Activated naive CD4-positive, alpha-beta T cell treated with anti-CD3 and anti-CD28 coated beads, Interleukin-2, amount 50 U/mL, for 72 hours (primary cell): ENCODE measurements at places on chromosomes 1 and 21.

DNA sequence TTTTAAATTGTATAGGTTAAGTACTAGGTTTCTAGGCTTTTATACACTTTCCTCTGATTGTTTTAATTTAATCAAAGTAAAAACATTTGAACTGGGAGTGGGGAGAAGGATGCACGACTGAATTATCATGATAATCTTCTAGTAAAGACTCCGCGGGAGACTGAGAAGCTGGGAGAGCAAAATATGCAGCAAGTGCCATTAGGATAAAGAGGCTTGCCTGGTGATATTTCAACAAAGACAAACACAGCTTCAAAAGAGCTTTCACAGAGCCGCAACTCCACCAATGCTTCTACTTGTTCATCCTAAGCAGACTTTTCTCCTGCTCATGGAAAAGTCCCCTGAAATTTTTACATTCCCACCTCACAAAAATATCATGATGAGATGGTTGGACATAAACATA, 239.0 kb upstream of the PTBP2 start:
- no peak for DNase-seq

DNA sequence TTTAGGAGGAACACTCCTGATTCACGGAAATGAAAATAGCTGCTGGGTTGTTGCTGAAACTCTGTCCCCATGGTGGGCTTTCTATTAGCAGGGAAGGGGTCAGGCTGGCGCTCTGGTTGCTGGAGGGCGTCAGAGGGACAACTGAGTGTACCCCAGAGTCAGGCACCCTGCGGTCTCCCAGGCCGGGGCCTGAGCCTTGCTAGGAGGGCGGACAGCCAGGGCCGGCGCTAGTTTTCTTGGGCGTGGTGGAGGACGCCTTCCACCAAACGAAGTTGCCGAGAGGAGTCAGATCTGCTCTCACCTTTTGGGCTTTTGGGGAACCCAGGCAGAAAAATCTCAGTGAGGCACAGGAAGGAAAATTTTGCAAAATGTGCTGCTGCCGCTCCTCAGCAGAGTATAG, 54.8 kb downstream of the NGF start:
- DNase-seq, result no peak

GRCh38 chr1:81298266-81298665, 502.5 kb upstream of the ADGRL2 start:
- no peak for DNase-seq

- no peak for DNase-seq
Observed at GRCh38 chr1:180579961-180580611, 21.3 kb downstream of the OVAAL start.

- DNase-seq, result no peak
Observed at GRCh38 chr1:61579802-61580201, 145.1 kb downstream of the TM2D1 start.

GRCh38 chr1:223720971-223721591, 8.7 kb downstream of the CAPN2 start:
- DNase-seq, result no peak

DNA sequence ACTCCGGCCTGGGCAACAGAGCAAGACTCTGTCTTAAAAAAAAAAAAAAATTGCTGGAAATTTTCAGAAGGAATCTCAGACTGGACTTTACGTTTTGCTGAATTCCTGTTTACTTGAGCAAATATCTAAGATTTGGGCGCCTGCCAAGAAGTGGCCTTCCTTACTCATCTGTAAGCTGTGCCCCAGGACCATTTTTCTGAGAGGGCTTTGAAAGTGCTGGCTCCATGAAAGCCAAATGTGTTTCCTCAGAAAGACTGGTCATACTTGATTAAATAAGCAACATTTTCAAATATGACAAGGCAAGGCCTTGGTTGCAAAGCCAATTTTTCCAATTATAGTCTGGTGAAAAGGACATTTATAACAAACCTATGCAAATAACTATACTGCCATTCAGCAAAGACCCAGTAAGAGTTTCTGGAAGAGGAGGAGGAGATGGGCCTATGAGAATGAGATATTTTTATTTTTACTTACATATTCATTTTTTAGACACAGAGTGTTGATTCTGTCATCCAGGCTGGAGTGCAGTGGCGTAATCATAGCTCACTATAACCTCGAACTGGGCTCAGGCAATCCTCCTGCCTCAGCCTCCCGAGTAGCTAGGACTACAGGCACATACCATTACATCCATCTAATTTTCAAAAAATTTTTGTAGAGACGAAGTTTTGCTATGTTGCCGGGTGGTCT, 56.3 kb upstream of the HTR1D start:
- no peak for DNase-seq

DNA sequence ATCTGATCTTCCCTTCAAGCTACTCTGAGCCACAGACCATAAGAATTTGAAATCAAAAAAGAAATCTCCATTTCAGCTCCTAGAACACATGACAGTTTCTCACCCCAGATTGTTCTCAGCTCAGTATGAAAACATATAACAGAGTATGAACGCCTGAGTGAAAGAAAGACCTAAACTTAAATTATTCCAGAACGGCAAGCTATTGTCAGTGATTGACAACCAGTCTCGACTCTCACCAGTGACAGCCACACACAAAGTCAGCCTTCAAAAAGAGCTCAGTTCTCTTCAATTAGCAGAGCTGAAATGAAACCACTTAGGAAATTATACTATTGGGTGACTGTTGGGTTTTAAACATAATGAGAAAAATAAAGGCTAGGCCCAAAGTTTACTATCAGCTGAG, 312.8 kb downstream of the OMA1 start:
- no peak for DNase-seq

- DNase-seq, result peak; percentile 4
Observed at GRCh38 chr1:197200272-197200899, 53.9 kb upstream of the ASPM start.

DNA sequence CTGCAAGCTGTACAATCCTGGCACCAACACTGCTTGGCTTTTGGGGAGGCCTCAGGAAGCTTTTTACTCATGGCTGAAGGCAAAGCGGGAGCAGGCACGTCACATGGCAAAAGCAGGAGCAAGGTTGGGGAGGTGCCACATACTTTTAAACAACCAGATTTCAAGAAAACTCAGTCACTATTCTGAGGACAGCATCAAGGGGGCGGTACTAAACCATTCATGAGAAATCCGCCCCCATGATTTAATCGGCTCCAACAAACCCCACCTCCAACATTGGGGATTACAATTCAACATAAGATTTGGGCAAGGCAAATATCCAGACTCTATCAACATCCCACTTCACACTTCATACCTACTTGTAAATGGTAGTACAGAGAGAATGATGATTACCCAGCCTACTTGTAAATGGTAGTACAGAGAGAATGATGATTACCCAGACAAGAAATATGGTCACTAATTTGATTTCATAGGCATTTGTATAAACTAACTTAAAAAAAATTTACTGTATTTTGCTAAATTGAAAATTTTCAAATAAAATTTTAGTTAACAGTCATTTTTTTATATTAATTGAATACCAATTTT, 24.9 kb downstream of the ATP5PF start:
- no peak for DNase-seq

DNA sequence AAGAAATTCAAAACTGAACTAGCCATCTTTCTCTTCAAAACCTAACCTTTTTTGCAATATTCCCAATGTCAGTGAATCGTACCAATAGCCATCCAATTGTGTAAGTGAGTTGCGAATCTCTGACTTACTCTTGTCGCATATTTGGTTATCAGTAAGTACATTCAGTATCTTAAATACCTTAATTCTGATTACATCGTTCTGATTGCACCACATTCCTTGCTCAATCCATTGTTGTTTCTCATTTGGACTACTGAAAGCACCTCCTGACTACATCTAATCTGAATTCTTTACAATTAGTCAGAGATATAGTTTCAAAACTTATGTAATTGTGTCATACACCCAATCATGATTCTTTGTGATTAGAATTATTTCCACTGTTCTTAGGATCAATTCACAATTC, 16.8 kb upstream of the BRINP3 start:
- DNase-seq, result no peak

GRCh38 chr1:14487671-14488070, 110.8 kb upstream of the KAZN start:
- no peak for DNase-seq

GRCh38 chr1:83990734-83991133, 8.2 kb downstream of the TTLL7 start:
- DNase-seq, result no peak

DNA sequence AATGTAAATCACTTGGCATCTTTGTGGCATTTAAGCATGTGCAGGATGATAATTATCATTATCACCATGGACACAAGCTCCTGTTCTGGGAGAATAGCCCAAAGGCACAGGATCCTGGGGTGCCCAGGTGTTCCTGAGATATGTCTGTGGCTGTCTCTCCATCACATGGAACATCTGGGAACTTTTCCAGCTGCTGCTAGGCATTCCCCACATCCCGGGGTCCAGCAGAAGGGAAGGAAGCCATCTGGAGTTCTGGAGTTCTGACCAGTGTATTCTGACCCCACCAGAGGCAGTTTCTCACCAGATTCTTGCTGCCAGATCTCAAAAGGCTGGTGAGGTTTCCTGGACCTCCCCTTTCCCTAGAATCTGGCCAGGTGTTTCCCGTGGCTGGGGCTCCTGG, 259.7 kb upstream of the VAMP3 start:
- no peak for DNase-seq

- no peak for DNase-seq
Observed at GRCh38 chr1:91501523-91501851, 836 bp downstream of the CDC7 start.

- no peak for DNase-seq
Observed at GRCh38 chr1:3656450-3657095, 4.3 kb downstream of the TP73 start.

GRCh38 chr1:201542309-201543035, 3.5 kb downstream of the NAV1 start:
- DNase-seq, result no peak

- DNase-seq, result no peak
Observed at GRCh38 chr1:47262787-47263413, 30.9 kb upstream of the TAL1 start.

DNA sequence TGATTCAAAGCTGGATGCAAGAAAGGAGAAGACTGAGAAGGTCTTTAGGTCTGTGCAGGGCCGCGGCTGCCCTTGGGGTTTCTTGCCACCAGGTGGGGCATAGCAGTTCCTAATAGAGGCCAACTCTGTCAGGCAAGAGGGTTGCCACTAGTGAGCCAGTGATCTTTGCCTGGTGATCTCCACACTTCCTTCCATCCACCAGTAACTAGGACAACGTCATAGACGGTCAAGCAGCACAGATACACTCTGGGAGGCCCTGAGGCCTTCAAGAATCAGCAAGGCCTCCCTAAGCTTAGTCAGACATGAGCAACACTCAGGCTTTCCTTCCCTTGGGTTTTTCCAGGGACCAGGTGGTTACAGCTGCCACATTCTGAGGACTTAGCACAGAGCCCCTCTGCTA, 32.9 kb upstream of the ATP2B4 start:
- DNase-seq, result peak; percentile 54

- no peak for DNase-seq
Observed at GRCh38 chr1:232280910-232281309, 349.0 kb downstream of the SIPA1L2 start.

- DNase-seq, result no peak
Observed at GRCh38 chr1:57795886-57796285, 372.0 kb upstream of the DAB1 start.

GRCh38 chr1:233328142-233328921, 808 bp downstream of the MAP3K21 start:
- peak; percentile 33 for DNase-seq

DNA sequence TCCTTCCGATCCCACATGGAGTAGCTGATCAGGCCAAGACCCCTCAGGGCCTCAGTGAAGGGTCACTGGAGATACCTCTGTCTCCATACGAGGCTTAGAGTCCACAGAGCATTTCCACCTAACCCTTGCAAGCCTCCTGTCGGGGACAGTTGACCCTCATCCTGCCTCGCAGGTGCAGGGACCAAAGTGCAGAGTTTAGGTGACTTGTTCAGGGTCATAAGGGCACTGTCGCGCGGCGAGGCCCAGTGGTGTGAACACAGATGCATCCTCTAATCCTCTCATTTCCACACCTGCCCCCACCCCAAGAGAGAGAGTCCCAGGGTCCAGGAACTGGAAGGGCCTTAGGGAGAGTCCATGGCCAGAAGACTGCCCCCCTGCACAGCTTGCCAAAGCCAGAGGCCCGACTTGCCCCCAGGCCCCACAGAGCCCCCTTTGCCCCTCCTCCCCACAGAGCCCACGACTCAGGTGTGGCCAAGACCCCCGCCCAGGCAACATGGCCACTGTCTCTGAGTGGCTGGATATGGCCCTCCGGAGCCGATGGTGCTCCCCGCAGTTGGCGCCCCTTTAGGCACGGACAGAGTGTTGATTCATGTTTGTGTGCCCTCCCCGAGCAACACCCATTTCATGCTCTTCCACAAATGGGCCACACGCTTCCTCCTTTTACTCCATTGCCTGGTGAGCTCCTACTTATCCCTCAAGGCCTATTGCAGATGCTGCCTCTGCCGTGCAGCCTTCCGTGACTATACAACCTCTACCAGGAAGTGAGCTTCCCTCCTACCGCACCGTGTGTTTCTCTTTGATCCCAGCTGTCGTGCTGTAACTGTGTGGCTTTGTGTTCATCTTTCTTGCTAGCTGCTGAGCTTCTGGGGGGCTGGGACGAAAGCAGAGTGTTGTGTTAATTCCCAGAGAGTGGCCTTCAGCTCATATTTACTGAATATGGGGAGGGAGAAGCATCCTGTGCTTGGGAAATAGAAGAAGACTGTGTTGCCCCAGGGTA, 1.7 kb downstream of the TRPM2 start:
- DNase-seq, result no peak

DNA sequence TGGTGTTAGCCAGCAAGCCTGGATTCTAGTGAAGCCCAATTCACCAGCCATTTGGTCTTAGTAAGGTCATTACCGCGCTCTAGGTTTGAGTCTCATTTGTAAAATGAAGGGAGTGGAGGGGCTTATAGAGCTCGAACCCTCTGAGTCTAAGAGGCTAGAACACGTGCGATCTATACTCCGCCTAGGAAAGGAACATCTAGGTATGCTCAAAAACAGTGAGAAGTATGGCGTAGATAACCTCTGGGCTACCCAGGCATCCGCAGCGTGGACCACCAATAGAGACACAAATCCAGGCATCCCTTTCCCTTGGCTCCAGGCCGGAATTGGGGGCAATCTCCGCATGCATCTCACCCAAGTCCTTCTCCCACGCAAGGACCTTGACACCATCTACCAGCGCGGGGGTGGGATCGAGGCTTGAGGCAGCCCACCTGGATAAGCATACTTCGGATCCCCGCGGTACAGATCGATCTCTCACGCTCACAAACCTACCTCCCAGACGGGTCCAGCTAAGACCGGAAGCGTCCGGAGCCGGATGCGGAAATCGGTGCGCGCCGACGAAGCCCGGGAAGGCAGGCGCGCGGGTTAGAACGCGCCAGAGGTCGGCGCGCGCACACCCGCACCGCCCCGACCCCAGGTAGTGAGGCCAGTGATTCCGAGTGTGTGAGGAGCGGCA, at the start of gene METTL25B:
Gene METTL25B (plus strand): TSS at position 544 of the 673 bp plus-strand sequence. CDS start 636 bp downstream, outside the sequence.
- DNase-seq, result peak; percentile 80
